T-helper 2 cell (primary cell): ENCODE measurements at places on chromosomes 11 and 22.

- DNase-seq = no peak
These were observed 13.0 kb upstream of the VPS37C start for GRCh38 chr11:61174273-61174672.

DNA sequence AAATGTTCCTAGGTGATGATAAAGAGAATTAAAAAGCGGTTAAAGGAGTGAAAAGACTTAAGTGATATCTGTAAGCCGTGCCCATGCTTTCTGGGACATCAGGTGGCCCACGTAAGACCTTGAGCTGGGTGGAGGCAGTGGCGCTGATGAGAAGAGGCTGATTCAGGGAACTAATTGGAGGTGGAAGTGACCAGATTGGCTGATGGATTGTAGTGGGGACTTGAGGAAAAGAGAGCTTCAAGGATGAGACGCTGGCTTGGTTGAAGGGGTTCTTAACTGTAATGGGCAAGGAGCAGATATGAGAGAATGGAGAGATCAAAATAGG, 69.1 kb upstream of the EP300 start:
- no peak for DNase-seq

GRCh38 chr11:129930743-129931142, 35.4 kb upstream of the NFRKB start:
- no peak for DNase-seq

- DNase-seq = no peak
These were observed 207.7 kb downstream of the C11orf87 start for GRCh38 chr11:109629734-109630133.

DNA sequence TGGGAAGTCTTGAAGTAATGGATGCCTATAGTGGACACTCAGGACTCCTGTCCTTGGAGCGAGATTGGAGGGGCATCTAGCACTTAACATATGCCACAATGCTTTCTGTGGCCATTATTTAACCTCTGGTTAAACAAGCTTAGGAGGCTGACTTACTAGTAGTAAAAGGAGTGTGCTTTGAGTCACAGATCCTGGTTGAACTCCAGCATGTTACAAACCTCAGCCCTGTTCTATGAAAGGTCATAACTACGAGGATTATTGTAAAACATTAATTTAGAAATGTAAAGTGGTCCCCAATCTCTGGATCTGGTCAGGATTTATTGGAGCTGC, 1.1 kb upstream of the LBHD1 start:
- DNase-seq = no peak
